Endodermal cell (in vitro differentiated cells): ENCODE measurements at places on chromosomes 11 and 22. TPM values are rescaled to one million over a fixed set of nuclear protein-coding genes. Genes with fewer than 3 reads are reported as not detected.

The PGA4 gene
- 0.52 and 0.62 TPM in 2 replicates for total RNA-seq

The FUT4 gene
- 2.8 and 3.0 TPM in 2 replicates for total RNA-seq

The OR5A1 gene
- total RNA-seq = not detected in 2 replicates

The CSNK2A3 gene
- 0.81 and 2.1 TPM in 2 replicates for total RNA-seq

The F2 gene
- 0.88 and 1.5 TPM in 2 replicates for total RNA-seq

The MFRP gene
- total RNA-seq = not detected in 2 replicates

The MPST gene
- total RNA-seq = 71.1 and 71.7 TPM in 2 replicates

The SCN2B gene
- 0.09 to 0.21 TPM (median 0.20 TPM) in 3 replicates for total RNA-seq

- DNase-seq = no peak
Observed at GRCh38 chr22:38842512-38843200, 1.2 kb downstream of the NPTXR start.

DNA sequence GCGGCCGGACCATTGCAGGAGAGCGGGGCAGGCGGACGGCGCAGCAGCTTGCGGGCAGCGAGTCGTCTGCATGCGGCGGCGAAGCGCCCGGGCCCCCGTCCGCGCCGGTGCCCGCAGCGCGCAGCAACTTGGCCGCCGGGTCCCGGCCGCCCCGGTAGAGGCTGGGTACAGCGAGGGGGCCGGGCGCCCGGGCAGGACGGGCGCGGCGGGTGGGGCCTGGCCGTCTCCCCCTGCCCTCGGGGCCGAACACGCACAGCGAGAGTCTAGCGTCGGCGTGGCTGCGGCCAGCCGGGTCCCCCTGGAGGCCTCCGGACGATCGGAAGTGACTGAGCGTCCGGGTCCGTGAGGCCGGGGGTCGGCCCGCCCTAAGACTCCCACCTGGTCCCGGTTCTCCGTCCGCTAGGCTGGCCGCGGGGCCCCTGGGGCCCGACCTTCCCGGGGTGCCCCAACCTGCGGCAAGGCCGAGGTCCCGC lies 775 bp upstream of the TRABD start:
- DNase-seq = peak; percentile 76

- DNase-seq = peak; percentile 76
Observed at GRCh38 chr22:42313204-42313603, 42.8 kb upstream of the TCF20 start.

- DNase-seq = peak; percentile 42
Observed at GRCh38 chr11:3194016-3194816, 24.4 kb downstream of the MRGPRG start.

GRCh38 chr11:47357985-47358730 lies 5.7 kb upstream of the MYBPC3 start:
- DNase-seq = no peak

DNA sequence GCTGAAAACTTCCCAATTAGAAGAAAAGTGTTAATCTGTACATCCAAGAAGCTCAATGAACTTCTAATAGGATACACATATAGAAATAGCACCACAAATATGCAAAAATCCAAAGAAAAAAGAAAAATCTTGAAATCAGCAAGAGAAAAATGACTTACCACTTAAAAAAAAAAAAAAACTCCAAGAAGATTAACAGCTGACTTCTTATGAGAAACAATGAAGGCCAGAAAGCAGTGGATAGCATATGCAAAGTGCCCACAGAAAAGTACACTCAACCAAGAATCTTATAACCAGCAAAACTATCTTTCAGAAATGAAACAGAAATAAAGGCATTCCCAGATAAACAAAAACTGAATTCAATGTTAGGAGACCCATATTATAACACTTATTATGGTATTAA lies 29.9 kb upstream of the OR5B12 start:
- DNase-seq = no peak

DNA sequence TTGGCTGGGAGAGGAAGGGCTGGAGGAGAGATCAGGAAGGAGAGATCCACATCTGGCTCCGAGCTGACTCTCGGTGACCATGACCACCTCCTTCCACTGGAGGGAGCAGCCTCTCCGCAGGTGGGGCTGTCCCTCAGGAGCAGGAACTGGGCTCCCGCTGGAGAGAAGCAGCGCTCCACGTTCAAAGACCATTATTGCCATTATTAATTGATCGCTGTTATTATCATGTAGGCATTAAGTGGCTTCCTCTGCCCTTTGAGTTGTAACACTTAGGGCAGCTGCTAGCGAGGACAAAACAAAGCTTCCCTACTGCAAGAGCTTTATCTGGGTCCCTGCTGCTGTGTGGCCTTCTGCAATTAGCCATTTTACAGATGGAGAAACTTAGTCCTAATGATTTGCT lies 251.9 kb downstream of the ST3GAL4 start:
- DNase-seq = peak; percentile 93

DNA sequence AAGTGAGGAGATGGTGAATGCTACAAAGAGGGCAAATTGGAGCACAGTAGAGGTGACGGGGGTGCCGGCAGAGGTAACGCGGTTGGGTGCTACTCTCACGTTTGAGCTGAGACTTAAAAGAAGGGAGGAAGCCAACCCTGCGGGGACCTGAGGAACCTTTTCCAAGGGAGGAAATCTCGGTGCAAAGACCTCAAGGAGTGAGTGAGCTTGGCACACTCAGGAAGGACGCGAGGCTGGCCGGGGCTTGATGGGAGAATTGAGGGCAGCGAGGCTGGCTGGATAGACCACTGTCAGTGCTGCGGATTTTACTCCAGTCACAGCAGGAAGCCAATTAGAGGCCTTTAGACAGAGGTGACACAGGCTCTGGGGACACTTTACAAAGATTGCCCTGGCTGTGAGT lies 25.0 kb downstream of the TSKU start:
- peak; percentile 35 for DNase-seq

DNA sequence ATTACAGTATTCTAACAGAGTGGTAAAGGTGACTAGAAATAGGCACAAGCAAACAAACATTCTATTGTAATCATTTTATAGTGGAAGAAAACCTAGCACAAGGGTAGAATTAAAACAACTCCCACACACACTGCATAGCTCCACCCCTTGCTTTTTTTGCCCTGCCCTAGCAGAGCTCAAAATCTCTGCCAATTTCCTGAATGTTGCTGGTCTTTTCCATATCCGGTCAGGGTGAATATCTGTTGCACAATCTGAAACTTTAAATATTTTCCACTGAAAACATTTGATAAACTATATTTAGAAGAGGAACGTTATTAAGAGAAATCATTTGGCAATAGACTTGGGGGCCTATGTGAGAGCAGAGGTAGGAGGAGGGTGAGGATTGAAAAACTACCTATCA lies 2.7 kb downstream of the SPA17 start:
- no peak for DNase-seq

- DNase-seq = no peak
Observed at GRCh38 chr11:124844664-124845079, 20.6 kb upstream of the ROBO3 start.
